ENCODE measurements at places on chromosomes 13 and 19.

- no peak for DNase-seq
Measured at GRCh38 chr13:54183166-54183565, 1154.6 kb downstream of the OLFM4 start.

DNA sequence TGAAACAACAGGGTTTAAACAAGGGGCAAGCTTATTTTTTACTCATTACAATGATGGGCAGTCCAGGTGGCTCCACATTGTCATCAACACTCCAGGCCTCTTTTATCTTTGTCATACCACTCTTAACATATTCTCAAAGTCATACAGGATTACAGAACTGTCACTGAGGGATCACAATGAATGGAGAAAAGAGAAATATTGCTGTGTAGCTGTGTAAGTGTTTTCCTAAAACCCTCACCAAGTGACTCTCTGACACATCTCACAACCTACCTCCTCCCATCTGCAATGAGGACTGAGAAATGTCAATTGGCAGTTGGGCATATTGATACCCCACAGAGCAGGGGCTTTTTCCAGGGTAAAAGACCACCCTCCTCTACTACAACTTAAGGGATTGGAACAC, 562.1 kb downstream of the TBC1D4 start:
- DNase-seq, result no peak

DNA sequence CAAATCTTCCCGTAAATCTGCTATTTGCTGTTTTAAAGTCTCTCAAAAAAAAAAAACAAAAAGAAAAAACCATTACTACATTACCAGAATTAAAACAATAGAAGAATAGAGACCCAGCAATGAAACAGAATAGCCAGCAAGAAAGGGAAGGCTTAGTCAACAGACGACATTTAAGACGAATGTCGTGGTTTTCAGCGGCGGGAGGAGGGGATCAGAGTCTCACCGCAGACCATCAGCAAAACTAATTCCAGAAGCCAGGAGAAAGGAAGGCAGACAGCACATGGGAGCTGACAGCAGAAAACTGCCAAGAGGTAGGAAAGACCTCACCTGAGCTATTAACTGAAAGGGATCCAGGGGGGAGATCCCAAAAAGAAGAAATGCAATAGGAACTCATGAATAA, 128.9 kb downstream of the RNF17 start:
- DNase-seq, result no peak

DNA sequence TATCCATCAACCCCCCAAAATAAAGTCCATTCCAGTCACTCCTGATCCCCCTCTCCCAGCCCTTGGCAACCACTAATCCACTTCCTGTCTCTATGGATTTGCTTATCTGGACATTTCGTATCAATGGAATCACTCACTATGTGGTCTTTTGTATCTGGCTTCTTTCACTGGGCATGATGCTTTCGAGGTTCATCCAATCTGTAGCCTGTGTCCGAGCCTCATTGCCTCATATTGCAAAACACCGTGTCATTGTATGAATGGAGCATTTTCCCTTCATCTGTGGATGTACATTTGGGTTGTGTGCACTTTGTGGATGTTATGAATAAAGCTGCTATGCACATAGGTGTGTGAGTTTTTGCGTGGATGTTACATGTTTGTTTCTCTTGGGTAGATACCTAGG, 1.4 kb upstream of the FZR1 start:
- DNase-seq, result no peak

GRCh38 chr19:49396738-49397505, 8.9 kb downstream of the KASH5 start:
- DNase-seq, result no peak

Measured in cerebellar nuclear complex (tissue), 1 donor.